ENCODE measurements at places on chromosomes 7 and 10.

- DNase-seq, result no peak
Measured at GRCh38 chr7:28245123-28245878, 64.7 kb upstream of the JAZF1 start.

GRCh38 chr7:138502023-138502767 is 42.1 kb downstream of the TRIM24 start:
- no peak for DNase-seq

GRCh38 chr7:116357781-116358670 is 141.5 kb upstream of the CAV2 start:
- DNase-seq, result no peak

GRCh38 chr7:55092975-55093373 is 74.2 kb downstream of the EGFR start:
- no peak for DNase-seq

GRCh38 chr10:125011171-125011925 is 69.4 kb downstream of the ZRANB1 start:
- DNase-seq, result no peak

GRCh38 chr10:21523557-21524008 is 1.9 kb downstream of the SKIDA1 start:
- DNase-seq, result no peak

- DNase-seq, result no peak
Measured at GRCh38 chr7:147586526-147586925, 1004.0 kb upstream of the C7orf33 start.

DNA sequence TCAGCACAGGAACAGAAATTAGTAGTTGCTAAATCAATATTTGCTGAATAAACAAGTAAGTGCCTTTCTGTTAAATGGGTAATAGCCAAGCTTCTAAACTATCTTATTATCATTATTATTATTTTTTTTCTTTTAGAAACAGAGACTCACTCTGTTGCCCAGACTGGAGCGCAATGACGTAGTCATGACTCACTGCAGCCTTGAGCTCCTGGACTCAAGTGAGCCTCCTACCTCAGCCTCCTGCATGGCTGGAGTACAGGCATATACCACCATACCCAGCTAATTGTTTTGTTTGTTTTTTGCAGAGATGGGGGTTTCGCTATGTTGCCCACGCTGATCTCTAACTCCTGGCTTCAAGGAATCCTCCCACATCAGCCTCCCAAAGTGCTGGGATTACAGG is 12.3 kb upstream of the ELN start:
- no peak for DNase-seq

DNA sequence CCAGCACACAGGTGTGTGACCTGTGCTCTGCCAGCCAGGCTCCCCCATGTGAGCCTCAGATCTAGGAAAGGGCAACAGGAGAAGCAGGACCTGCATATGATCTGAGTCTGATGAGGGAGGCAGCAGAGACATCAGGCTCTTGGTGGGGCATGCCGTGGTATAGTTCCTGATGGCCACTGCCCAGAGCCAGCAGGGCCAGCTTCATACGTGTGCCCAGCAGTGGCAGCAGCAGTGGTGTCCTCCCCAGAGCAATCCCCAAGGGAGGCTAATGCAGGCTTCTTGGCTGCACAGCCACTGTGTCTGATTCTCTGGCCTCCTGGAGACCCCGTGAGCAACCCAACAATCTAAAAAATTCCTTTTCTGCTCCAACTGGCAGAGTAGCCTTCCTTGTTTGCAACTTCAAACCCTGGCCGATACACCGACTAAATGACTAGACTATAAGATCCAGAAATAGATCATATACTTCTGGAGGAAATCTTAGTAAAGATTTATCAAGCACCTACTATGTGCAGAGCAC is 230.6 kb upstream of the ZMIZ1 start:
- no peak for DNase-seq

DNA sequence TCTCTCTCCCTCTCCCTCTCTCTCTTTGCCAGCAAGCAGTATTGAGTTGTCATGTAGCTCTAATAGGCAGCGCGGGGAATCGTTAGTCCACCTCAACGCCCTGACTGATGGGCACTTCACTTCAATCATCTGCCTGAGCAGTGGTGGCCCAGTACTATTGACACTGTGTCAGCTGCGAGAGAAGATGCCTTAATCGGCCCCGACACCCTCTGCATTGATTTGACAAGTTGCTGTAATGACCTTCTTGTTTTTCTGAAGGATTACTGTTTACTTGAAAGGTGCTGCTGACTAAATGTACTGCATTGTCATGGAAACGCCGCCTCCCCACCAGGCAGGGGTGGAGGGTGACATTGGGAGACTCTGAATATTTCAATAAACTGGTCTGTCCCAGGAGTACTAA is 913.8 kb downstream of the KCNMA1 start:
- DNase-seq, result no peak

GRCh38 chr7:146982482-146982881 is 865.9 kb downstream of the CNTNAP2 start:
- DNase-seq, result no peak

DNA sequence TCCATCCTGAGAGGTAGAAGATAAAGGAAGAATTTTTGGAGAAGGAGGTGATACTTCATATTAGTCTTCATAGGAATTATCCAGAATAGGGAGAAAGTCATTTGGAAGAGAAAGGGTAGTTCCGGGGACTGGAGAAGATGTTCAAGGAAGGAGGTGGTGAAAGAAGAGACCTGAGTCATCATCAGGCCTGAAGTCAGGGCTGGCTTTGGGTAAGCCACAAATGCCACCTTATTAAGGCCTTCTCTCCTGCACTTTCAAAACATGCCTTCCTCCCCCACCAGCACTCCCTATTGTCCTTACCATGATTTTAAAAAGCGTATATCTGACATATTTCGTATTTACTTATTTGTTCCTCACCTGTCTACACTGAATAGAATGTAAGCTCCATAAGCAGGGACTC is 112.2 kb upstream of the LRGUK start:
- DNase-seq, result no peak

GRCh38 chr10:21265622-21266021 is 259.9 kb downstream of the SKIDA1 start:
- DNase-seq, result no peak

- DNase-seq, result no peak
Measured at GRCh38 chr7:88456490-88456889, 149.8 kb upstream of the STEAP4 start.

GRCh38 chr10:106076496-106076895 is 1088.0 kb downstream of the SORCS1 start:
- no peak for DNase-seq

DNA sequence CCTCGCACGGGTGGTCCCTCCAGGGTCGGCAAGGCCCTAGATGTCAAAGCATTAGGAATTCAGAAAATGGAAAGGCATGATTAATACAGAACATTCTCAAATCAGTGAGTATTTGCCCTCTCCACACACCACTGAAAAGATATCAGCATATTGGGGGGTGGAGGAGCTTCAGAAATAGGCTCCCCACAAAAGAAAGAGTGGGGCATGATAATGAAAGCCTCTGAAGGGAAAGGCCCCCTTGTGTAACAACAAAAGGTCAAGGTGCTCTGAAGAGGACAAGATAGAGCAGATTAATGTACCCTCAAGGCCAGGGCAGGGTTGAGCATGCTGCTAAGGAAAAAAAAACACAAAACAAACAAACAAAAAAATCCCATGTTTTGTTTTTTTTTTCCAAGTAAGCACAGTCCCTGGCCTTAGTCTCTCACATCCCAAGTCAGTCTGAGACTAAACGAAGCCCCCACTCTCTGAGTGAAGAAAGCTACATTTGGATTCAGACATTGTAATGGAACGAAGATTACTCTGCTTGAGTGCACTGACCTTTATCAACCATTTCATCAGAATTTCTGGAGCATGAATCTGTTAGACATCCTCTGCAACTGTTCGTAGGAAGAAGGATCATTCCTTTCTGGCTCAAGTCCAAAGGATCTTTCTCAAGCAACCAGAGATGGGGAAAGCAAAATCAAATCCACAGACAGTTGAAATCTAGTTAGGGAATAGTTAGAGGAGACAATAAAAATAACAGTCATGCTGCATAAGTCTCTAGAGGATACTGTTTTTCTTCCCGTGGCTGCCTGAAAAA is 27.4 kb upstream of the DGKI start:
- DNase-seq, result peak; percentile 95

DNA sequence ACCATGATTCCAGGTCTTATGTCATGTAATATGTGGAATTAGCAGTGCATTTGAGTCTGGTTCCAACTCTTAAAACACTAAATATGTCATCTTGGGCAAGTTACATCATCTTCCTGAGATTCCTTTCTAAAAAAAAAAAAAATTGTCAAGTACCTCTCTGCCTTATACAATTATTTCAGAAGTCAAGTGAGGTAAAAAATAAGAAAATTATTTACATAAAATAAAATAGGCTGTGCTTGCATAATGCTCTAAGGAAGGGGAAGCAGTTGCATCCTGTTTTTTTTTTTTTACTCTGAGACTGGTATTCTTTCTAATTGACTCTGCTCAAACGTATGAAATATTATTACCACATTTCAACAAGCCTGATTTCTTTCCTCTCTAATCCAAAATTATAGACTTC is 55.1 kb upstream of the SEMA3A start:
- no peak for DNase-seq

DNA sequence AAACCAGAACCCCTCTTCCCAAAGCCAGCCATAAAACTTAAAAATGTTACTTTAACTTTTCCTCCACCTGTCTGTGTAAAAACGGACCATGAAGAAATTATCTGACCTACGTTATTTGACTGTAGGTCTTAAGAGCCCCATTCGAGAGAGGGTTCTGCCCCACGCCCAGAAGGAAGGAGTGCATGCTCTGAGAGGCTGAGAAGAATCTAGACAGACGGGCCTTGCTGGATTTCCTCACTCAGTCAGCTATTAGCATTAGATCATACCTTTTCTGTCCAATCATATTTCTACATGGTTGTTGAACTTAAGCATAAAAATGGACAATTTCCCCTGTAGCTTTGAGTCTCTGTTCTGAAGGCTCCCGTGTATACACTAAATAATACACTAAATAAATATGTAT is 38.1 kb upstream of the WDR11 start:
- no peak for DNase-seq

DNA sequence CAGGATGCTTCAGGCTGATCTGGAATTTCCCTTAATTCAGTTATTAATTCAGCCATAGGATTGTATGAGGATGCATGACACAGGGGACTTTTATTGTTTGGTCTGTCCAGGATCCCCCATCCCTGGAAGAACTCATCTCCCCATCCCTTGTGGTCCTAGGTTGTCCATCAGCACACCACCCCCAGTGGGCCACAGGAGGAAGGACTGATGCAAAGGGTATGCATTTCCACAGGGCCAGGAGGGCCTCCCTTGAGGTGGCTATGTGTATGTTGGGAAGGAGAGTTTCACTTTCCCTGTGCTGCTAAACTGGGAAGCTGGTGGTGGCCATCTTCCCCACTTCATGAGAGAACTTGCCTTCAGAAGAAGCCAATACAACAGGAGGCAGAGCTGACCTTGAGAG is 44.6 kb upstream of the GRB10 start:
- no peak for DNase-seq

- DNase-seq, result no peak
Measured at GRCh38 chr7:20562461-20562860, 53.0 kb upstream of the ABCB5 start.

- DNase-seq, result no peak
Measured at GRCh38 chr10:112753961-112754411, 196.1 kb upstream of the TCF7L2 start.

GRCh38 chr7:157964016-157964415 is 623.6 kb downstream of the PTPRN2 start:
- DNase-seq, result no peak

GRCh38 chr10:45308707-45309106 is 6.7 kb downstream of the OR13A1 start:
- no peak for DNase-seq

DNA sequence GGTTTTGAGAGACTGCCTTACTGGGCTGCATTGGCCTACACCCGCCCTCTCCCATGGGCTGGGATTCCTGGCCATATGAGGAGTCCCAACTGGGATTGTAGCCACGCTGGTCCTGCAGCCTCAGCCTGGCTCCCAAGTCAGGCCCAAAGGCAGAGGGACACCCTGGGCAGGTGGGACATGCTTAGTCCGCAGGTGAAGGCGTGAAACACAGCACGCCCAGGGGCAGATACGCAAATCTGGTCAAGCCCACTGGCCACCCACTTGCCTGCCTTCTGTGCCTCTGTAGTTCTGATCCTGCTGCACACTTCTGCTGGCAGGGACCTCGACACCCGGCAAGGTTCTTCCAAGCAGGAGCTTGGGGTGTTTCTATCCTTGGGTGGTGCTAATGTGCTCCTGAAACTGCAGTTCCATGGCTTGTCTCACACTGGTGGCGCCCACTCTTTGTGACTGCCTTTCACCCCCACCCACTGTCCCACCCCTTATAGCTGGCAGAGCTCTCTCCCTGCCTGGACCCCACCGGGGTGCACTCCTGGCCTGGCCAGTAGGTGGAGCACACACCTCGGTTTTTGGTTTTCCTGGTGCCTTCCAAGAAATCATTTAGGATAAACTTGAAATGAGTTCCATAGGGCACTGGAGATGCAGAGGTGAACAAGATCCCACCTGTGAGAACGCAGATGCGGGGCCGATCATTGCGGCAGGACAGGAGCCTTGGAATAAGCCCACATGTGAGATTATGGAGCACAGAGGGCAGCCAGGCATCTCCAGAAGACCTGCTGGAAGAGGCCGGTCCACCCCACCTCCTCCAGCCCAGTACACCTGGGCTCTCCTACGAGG is 47.9 kb downstream of the MKI67 start:
- DNase-seq, result peak; percentile 2

DNA sequence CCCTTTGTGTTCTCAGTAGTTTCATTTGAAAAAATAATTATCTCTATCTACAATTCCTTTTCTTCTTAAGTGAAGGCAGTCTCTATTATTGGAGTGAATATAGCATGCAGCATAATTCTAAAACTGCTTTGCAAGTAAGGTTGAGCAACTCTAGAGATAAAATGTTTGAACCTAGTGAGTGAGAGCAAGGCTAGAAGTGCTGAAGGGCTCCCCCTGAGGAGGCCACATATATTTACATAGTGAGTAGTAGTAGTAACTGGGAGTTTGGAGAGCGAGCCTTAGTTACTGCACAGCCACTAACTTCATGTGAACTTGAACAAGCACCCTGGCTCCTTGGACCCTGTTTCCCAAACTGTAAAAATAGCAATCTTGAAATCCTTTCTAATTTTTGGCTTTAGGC is 141.5 kb upstream of the DKK1 start:
- DNase-seq, result no peak

- DNase-seq, result no peak
Measured at GRCh38 chr10:72079356-72079755, 9.0 kb downstream of the SPOCK2 start.

- no peak for DNase-seq
Measured at GRCh38 chr7:2261611-2262010, 19.6 kb downstream of the NUDT1 start.

DNA sequence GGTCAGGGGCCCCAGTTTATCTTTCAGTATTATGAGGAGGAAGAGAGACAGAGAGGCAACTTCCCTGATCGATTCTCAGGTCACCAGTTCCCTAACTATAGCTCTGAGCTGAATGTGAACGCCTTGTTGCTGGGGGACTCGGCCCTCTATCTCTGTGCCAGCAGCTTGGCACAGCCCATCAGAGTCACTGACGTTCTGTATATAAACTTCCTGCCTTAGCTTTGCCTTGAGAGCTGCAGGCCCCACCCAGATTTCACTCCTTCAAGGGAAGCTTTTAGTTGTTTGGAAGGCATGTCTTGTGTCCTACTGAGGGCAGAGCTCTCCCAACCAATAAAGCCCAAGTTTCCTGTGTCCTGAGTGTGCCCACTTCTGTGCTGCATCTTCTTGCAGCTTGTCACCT is 242.5 kb upstream of the PRSS58 start:
- no peak for DNase-seq

Data from AG09309 (cell line).